ENCODE measurements at places on chromosomes 1 and 21.

DNA sequence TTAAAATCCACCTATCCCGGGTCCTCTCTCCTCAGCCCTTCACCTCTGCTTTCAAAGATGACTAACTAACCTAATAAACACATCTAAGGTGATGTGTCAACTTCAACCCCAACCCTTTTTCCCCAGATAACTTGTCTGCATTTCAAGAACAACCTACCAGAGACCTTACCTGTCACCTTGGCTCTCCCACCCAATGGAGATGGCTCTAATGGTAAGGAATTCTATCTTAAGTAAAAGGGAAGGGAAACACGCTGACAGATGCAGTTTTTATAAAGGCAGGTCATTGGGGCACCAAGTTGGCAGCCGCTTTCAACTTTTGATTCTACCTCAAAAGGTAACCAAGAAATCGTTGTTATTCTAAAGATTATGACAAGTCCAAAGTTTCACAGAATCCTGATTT is 37.6 kb downstream of the MRPL39 start:
- DNase-seq, result no peak

DNA sequence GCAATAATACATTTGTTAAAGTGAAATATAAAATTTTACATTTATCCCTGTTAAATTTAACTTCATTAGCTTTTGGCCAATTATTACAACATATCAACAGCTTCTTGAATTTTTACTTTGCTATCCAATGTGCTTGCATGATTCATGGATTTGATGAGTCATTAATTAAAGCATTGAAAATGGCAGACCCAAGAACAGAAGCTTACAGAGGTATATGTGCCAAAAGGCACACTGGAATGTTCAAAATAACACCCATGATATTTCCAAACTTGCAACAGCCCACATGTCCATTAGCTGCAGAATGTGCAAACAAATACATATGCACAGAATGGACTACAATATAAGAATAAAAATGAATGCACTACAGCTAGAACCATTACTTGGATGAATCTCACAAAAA is 76.4 kb upstream of the MAN1A2 start:
- DNase-seq, result no peak

- DNase-seq, result no peak
Measured at GRCh38 chr1:201127755-201128455, 921 bp upstream of the ASCL5 start.

DNA sequence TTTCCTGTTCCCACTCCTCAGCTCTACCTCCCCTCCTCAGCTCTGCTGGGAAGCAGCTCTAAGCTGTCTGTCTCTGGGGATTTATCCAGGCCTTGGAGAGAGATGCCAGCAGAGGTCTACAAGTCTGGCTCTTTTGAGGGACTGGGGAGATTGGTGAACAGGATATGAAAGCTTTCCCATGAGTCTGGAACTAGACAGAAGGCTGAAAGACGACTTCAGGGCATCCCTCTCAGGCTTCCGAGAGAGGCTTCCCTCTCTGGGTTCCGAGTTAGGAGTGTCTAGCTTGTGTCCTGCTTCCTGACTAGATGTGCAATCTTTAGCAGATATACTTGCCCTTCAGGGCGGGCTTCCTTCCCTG is 733 bp downstream of the TMEM35B start:
- DNase-seq, result peak; percentile 29

DNA sequence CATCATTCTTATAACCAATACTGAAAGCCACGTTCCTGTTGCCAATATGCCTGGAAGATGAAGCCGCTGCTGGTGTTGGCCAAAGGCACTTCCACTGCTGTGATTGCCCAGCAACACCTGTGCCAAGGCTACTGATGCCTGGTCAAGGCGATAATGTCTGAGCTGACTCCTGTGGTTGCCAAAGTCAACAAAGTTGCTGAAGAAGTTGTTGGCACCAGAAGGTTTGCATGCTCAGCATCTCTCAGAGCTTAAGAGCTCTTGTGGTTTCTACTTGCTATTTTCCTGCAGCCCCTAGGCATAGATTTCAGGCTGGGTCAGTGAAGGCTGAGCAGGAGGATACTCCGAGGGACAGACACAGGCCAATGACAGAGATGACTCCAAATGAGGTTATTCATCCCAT is 63.4 kb upstream of the RAB3GAP2 start:
- no peak for DNase-seq

DNA sequence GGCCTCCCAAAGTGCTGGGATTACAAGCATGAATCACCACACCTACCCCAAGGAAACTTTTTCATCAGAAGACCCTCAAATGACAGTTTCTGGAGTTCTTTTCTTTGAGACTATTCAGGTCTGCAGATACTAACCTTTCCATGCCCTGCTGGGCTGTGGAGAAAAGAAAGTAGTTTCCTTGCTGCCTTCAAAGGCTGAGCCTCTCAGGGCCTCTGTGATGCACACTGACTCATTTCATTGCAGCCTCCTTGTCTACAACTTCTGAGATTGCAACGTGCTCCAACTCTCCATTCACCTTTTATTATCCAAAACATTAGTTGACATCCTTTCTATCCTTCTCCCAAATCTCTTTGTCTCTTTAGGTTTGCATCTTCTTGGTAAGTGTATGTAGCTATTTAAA is 8.8 kb upstream of the SAMSN1 start:
- DNase-seq, result no peak

- DNase-seq, result no peak
Measured at GRCh38 chr1:20365421-20366055, 74.9 kb downstream of the VWA5B1 start.

- no peak for DNase-seq
Measured at GRCh38 chr21:39713905-39714304, 31.1 kb upstream of the IGSF5 start.

DNA sequence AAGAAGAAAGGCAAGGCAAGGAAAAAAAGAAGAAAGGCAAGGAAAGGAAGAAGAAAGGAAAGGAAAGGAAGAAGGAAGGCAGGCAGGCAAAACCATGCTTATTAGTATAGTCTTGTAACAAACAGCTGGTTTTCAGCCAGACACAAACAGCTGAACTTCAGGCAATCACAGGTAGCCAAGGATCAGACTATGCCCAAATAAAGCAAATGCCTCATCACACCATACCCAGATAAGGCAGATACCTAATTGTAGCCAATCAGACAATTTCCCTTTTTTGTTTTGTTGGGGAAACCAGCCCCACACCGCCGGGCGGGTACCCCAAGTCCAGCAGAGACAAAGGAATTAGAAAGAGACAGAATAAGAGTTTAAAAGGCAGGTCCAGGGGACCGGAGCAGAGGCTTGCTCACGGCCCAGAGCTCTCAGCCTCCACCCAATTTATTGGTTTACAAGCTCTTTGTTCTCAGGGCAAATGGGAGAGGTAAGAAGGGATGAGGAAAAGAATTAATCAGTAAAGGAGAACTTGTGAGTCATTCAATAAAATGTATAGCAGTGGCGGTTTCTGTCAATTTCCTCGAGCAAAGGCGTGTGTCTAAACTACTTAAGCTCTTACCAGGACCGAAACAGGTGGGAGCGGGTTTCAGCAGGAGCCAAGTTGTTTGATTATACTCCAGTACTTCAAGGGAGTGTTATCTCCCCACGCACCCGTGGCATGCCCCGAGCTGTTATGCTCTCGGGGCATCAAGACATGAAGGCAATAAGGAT is 886.8 kb downstream of the KCNT2 start:
- DNase-seq, result no peak

DNA sequence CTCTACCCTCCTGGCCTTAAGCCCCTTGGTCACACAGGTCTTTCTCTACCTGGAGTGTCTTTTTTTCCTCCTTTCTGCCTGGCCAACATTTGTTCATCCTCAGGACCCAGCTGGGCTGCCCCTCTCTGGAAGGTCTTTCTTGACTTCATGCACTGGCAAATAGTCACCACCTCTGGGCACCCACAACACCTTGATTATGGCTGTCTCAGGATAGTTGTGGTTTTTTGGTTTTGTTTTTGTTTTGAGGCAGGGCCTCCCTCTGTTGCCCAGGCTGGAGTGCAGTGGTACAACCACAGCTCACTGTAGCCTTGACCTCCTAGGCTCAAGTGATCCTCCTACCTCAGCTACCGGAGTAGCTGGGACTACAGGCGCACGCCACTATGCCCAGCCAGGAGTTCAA is 10.8 kb downstream of the RPS6KA1 start:
- no peak for DNase-seq

- DNase-seq, result no peak
Measured at GRCh38 chr1:96366516-96366915, 355.1 kb upstream of the PTBP2 start.

DNA sequence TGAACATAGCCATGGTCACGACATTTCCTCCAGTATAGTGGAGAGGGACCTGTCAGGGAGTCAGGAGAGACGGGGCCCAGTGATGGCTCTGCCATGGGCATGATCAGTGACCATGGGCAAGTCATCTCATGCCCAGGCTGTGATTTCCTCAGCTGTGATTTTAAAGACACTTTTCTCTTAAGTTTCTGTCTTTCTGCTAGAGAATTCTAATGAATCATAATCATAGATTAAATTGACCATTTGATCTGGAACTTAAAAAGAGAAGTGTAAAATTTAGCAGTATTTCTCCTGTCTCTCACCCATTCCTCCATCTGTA is 112.7 kb downstream of the USP25 start:
- DNase-seq, result no peak

DNA sequence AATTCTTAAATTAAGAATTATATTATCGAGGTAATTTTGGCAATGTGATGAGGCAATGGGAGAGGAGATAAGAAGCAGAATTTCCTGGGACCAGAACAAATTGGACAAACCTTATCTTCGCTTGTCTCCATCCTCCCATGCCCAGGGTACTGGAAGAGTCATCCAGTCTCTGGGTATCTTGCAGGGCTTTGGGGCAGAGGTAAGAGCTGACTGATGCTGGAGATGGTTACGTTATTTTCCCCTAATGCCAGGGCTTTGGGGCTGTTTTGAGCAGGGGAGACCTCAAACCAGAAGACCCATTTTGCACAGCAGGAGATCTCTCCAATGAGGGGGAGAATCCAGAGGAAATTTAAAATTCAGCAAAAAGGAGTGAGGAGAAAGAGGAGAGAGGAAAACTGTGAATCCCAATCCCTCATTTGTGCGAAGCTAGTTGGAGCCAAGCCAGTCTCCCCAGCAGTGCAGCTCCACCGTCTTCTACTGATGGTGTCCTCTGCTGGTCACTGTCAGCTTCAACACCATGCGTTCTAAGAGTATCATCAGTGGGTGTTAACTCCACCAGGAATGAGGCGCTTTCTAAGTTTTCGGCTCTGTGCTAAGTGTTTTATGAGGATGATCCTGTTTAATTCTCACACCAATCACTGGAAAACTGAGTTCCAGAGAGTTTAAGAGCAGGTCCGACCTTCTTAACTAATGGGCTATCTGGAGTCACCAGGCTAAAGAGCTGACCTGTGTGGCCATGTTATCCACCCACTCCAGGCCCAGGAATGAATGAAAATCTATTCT is 86.8 kb upstream of the CD34 start:
- peak; percentile 20 for DNase-seq

DNA sequence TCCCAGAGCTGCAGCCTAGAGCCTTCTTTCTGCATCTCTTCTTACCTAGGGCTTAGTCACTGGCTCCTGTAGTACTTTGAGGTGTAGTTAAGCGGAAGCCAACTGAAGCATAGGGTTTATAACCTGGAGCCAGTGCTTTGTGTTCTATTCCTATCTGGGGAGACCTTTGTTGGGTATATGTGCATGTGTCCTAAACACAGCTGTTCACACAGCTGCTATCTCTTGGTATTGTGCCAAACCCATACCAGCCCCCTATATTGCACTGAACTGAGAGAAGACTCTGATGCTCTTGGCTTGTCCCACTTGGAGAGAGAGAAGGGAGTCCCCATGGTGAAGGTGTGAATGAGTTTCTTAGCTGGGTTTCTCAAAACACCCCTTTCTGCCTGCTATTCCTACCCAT is 17.2 kb upstream of the NFASC start:
- DNase-seq, result no peak

Measured in HS-5 (cell line).